ENCODE measurements at places on chromosomes 16 and 17.

GRCh38 chr17:39335704-39336223, 65.7 kb downstream of the FBXL20 start:
- no peak for DNase-seq

GRCh38 chr17:32664936-32665583, 178.3 kb downstream of the CDK5R1 start:
- DNase-seq, result no peak

DNA sequence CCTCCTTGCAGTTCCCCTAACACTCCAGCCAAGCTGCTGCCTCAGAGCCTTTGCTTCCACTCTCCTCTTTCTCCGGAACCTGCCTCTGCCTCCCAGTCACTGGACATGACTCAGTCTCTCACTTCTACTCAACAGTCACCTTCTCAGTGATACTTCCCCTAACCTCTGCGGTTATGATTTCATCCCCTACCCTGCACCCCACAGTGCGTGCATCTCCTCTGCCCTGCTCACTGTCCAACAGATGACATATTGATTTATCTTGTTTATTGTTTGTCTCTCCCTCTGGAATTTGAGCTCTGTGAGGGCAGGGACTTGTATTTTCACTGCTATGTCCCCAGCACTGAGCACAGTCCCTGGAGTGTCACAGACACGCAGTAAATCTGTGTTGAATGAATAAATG, 100.7 kb downstream of the CYLD start:
- no peak for DNase-seq

DNA sequence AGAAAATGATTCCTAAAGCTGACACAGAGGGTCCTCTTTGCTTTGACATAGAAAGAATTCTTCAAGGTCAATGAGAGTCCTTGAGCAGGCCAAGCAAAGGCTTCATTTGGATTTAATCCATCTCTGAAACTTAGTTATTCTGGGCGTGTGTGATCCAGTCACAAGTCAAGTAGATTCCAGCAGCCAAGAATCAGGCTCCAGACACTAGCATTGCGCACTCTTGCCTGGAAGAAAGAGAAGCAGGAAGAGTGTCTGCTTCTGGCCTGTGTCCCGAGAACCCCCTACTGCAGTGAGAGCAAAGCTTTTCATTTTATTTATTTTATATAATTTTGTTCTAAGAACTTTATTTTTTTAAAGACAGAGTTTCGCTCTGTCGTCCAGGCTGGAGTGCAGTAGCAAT, 88.2 kb upstream of the CACNG5 start:
- no peak for DNase-seq

DNA sequence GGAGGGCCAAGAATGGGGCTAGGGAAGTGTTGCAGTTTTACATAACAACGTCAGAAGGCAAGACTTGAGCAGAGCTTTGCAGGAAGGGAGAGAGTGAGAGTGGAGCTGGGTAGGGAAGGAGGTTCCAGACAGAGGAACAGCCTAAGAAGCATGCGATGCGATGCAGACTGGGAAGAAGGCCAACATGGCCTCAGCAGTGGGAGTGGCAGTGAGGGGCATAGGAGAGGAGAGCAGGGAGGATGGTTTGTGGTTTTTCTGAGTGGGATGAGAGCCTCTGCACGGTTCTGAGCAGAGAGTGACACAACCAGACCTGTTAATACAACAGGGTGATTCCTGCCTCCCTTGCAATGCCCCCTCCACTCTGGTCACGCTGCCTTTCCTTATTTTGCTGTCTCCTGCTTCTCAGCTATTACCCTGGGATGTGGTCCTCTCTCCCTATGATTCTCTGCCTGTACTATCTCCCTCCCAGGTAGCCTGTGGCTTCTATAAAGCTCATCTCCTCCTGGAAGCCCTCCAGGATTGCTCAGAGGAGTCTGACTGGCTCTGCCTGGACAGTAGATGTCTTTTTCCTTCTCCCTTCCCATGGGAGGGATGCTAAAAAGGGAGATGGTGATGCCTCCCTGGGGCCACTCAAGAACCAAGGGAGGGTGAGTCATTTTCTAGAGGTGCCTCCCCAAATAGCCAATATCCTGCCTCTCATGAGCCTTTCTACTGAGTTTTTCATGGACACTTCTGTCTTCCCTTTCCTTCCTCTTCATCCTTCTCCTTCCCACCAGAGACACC, 38.7 kb upstream of the NGFR start:
- no peak for DNase-seq

Measured in stimulated activated CD4-positive, alpha-beta T cell treated with anti-CD3 and anti-CD28 coated beads, Interleukin-12 subunit alpha, Interleukin-12 subunit beta, amount 100 ng/mL, for 48 hours (primary cell).